ENCODE measurements at places on chromosomes 11 and 22.

- DNase-seq: no peak
These were observed 1.2 kb upstream of the FCHSD2 start for GRCh38 chr11:73143126-73143838.

DNA sequence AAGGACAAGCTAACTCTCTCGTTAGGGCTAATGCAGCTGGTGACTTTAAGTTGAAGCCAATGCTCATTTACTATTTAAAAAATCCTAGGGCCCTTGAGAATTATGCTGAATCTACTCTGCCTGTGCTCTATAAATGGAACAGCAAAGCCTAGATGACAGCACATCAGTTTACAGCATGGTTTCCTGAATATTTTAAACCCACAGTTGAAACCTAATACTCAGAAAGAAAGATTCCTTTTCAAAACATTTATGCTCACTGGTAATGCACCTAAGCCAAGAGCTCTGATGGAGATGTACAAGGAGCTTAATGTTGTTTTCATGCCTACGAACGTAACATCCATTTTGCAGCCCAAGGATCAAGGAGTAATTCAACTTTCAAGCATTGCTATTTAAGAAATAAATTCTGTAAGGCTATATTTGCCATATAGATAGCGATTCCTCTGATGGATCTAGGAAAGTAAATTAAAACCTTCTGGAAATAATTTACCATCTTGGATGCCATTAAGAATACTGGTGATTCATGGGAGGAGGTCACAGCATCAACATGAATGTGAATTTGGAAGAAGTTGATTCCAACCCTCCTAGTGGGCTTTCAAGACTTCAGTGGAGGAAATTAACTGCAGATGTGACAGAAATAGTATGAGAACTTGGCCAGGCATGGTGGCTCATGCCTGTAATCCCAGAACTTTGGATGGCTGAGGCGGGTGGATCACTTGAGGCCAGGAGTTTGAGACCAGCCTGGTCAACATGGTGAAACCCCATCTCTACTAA is 14.5 kb downstream of the XNDC1N start:
- no peak for DNase-seq

GRCh38 chr11:1277936-1278512 is 31.4 kb downstream of the TOLLIP start:
- DNase-seq: no peak

DNA sequence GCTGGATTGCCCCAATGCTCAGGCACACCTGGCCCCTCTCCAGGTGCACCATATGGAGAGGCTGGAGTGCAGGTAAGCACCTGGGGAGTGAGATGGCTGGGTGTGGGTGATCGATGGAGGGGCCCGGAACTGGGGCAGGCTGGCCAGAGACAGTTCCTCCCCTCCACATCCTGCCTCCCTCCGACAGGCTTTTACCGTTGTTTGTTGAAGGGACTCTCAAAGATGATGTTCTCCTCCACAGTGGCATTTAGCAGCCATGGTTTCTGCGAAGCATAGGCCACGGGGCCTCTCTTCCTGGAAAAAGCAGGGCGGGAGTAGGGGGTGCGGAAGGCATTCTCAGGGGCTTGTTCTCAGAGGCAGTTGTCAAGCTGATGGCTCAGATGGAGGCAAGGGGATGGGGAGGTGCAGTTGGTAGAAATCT is 25.9 kb upstream of the KCNJ11 start:
- no peak for DNase-seq

DNA sequence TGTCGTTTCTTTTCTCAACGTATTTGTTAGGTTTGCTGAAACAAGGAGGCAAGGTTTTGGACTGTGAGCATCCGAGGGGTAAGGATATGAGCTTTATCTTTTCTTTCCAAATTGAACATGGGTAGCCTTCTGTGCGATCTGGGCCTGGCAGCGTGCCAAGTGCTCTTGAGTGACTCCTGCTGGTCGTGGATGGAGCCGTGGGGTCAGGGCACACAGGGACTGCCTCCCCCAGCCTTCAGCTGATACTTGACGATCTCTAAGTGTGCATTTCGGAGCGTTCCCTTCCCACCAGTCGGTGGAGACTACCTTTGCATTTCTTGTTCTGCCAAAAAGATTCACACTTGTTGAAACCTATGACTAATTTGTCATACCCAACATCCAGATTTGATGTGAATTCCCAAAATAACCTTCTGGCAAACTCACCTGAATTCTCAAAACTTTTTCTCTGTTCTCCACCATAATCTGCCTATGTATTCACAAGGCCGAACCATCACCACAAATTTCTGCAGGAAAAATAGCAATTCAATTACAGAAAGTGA is 40.1 kb upstream of the CLMP start:
- DNase-seq: no peak

DNA sequence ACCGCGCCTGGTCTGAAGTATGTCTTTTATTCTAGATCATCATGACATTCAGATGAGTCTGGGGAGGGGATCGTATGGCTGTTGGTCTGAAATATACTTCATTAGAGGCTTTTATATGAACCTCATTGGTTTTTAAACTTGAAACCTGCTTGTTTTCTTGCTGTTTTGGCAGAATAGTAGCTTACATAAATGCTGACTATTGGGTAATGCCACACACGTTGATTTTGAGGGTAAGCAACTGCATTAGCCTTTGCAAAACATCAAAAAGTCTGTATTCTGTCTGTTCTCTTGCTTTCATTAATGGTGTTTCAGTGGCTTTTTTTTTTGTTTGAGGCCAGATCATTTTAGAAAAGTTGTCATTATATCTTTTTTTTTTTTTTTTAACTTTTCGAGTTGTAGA is 14.2 kb downstream of the PPME1 start:
- no peak for DNase-seq

DNA sequence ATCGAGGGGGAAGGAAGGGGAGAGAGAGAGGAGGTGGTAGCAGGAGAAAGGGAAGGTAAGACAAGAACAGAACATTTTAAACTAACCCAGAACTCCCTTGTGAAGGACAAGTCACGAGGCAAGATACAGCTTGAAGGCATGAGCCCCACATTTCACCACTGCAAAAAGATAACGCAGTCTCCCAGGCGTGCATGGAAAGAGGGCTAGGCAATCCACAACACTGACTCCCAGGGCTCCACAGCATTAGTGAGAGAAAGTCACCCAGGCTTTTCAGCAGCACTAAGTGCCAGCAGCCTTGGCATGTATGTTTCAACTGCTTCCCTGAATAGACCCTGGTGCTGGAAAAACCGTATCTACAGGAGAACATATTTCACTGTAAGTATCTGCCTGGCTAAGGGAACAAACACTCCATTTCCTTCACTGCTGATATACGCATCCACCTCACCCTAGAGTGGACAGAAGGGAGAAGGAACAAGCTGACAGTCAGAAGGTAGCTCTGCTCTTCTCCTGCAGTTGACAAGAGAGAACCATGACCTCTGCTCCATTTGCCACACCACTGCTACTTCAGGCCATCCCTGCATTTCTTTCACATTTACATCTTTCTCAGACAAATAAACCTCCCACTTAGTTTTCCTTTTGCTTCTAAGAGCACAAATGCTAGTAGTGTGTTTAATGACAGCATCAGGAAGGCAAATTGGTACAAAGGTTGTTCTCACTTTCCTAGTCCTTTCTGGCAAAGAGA is 87.9 kb downstream of the AMBRA1 start:
- no peak for DNase-seq

DNA sequence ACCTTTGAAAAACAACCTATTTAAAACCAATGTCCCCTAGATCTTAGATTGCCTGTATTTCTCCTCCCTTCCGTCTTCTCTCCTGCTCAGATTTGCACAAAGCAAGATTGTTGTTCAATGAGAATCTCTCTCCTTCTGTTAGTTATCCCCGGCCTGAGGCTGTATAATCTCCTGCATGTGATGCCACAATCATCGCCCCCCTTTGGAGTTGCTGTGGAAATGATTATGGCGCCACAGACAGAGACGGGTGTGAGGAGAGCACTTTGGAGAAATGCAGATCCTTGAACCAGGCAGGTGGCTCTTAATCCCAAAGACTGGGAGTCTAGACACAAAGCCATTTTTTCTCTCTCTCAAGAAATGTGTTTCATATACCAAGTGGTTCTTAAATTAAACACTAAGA is 941.3 kb downstream of the OPCML start:
- no peak for DNase-seq

DNA sequence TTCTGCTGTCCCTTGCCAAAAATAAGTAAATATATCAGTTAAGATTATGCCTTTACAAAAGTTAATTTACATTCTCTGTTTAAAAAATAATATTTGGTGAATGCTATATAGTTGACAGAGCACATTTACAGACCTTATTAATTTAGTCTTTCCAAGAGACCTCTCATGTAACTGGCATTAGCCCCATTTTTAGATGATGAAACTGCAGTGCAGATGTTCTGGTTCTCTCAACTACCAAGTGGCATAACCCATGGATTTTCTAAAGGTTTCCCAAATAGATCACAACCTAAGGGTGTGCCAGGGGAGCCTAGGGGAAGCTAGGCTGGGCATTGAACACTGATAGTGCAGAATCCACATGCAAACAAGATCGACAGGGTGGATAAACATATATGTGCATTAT is 88.5 kb downstream of the RNF169 start:
- DNase-seq: no peak

DNA sequence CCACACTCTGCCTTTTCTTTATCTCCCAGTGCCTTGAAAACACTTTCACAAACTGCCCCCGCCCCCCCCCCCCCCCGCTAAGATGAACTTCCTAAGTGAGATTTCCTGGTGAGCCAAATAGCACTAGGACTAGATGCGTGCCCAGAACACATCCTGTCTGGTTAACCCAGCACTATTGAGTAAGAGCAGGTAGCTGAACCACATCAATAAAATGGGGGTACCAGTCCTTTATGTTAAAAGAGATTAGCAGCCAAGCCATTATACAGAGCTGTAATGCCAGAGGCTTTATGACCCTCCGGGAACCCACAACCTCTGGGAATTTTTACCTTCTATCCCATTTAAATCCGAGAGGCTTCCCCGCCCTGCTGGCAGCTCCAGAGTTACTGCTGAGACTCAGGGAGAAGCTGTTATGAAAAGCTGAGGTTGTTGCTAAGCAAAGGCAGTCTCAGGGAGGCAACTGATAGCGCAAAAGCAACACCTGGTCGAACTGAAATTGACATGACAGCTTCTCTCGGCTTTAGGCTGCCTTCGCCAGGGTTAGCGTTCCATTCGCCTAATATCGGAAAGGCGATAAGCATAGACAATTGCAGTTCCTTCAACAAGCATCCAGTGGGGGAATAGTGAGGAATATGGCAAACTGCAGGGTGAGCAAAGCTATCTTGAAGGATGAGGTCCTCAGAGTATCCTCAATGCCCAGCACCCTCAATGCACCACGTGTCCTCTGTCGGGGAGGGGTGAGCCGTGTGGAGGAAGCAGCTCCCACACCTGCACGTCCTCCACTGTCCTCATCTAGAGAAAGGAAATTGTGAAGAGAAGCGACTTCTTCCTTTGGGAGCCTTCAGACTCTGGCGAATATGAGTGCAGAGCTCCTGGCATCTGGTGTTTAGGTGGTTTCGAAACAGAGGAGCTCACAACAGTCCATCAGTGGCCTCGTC is 977.0 kb downstream of the NTM start:
- DNase-seq: no peak

DNA sequence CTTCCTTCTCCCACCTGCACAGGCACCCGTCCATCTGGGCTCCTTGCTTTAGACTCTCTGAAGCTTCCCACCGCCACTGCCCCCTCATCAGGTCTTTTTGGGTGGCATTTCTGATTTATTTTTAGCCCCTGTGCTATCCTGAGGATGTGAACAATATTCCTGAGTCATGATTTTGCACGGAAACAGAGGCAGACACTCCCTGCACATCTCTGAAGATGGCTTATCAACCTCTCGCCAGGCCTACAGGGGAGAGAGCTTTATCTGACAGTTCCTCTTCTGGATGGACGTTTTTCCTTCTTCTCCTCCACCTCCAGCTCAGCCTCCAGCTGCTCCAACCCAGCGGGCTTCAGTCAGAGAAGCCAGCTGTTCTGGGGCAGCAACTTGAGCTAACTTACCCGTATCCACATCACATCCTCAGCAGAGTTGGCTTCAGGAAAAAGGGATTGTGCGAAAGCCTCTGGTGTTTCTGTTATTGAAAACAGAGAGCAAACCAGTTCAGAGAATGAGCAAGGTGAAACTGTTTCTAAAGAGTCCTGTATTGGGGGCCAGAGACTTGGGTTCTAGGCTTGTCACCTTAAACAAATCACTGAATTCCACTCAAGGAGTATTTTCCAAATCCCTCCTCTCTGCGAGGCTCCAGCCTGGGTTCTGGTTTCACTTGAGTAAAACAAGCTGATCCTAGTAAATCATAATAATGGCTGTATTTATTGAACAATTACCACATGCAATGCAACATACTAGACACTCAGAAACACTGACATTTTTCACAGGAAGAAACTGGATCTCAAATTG is 33.1 kb upstream of the ETS1 start:
- no peak for DNase-seq

DNA sequence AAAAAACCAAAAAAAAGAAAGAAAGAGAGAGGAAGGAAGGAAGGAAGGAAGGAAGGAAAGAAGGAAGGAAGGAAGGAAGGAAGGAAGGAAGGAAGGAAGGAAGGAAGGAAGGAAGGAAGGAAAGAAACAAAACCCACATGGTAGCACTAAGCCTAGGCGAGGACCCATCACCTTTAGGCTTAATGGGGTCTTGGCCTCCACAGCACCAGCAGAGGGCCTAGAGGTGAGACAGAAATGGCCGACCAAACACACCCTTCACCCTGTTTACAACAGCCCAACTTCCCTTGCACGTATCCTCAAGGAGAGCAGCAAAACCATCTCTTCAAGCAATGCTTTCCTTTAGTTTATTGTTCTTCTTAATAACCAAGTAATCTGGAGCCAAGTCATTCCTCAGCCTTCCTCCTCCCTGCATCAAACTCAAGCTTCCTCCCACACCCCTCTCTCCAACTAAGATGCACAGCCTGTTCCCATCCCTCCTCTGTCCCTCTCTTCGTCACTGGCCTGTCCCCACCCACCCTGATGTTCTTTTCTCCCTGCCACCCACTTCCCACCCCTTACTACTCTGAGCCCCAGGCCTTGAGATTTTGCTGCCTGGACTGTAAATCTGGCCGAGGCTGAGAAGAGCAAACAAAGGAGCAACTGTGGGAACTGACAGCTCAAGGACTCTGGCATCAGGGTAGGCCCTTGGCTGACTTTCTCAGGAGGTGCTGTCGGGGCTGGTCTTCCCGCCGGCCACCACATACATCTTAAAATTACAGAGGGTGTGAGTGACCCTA is 26.0 kb downstream of the POU2AF1 start:
- DNase-seq: no peak

- peak; percentile 72 for DNase-seq
These were observed 17.7 kb upstream of the THRSP start for GRCh38 chr11:78045851-78046485.

All from frontal cortex (tissue), 4 donors.